ENCODE measurements at places on chromosomes 7 and 10.

DNA sequence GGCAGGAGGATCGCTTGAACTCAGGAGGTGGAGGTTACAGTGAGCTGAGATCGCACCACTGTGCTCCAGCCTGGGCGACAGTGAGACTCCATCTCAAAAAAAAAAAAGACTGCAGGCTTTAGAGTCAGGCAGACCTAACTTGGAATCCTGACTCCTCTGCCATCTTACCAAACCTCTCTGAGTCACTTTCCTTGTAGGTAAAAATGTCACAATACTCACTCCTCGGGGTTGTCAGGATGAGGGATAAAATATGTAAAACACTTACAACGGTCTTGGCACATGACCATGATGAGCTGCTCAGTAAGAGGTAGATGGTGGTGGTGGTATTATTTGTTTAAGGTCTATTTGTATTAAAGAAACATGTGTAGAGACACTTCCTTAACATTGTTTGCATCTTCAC lies 154.1 kb upstream of the PDE1C start:
- no peak for DNase-seq

DNA sequence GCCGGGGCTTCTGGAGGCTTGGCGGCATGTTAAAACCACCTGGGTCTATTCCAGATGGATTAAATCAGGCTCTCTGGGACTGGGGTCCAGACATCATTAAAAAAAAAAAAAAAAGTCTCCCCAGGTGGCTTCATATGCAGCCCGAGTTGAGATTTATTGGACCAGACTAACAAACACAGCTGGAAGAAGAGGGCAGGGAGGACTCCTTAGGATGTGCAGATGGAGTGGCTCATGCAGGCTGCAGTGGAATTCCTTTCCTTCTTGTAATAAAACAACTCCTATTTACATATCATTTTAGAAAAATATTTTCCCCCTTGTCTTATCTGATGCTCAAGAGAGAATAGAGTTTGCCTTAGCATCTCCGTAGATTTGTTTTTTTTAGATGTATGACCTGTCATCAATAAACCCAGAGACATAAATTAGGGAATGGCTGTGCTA lies 238.1 kb downstream of the CAMK1D start:
- no peak for DNase-seq

GRCh38 chr7:98862716-98863420 lies 6.9 kb downstream of the TMEM130 start:
- no peak for DNase-seq

DNA sequence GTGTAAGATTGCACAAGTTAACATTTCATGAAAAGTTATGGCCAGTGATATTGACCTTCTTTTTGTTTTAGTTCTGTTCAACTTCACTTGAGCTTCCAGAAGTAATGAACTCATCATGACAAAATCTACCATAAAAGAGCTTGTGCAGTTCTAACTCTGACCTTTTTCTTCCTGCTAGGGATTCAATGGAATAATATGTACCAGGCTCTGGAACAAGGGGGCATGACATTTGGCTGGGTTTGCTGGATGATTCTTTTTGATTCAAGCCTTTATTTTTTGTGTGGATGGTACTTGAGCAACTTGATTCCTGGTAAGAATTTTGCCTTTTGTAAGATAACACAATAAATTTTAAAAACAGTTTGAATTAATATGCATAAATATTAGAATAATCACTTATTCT lies 205.0 kb downstream of the ABCA13 start:
- no peak for DNase-seq

DNA sequence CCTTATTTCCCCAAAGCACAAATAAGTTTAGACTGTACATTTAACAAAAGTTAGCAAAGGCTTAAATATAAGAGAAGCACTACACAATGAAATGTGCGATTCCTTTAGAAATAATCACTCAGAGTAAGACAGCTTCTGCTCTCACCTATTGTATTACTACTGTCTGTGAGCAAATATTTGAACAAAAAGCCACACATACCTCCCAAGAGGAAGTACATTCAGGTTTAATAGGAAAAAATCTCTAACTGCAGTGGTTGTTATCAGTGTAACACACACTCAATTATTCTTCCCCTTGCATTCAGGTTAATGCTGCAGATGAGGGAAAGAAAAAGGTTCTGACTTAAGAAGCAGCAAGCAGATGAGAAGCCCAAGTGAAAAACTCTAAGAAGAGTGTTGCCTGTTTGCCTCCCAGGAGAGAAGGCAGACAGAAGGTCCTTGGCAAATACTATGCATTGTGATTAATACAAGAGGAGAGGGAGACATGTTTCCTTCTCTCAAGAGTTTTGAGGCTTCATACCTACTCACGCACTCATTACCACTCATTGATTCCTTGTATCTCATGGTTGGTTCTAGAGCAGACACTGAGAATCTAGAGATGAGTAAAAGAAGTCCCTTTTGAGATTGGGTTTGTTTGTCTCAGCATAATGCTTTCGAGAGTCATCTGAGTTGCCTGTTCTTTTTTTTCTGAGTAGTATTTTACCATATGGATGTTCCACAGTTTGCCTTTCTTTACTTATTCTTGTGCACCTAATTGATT lies 13.6 kb downstream of the GIMAP4 start:
- DNase-seq, result no peak

DNA sequence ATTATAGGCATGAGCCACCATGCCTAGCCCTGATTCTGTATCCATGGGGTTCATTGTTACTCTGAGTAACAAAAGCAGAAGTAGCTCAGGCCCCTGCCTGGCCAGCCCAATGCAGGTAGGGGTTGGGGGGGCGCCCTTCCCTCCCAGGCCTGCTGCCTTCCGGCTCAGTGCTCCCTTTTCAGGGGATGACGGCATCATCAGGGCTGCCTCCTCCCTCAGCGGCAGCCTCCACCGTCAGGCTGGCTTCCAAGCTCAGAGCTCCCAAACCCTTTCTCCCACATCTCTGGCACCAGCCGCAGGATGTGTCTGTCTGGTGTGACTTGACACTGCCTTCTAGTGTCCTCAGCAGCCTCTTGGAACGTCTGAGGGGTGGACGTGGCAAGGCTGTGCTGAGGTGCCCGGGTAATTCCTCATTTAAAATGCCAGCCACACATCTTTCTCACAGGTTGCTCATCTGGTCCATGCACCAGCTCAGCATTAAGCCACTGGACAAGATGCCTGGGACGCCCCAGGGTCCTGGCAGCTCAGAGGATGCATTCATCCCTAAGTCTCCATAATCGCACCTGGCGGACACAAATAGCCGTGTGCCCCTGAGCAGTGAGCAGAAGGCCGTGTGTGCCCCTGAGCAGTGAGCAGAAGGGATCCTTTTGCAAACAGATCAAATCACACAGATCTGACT lies 38.2 kb downstream of the PAPOLB start:
- no peak for DNase-seq

DNA sequence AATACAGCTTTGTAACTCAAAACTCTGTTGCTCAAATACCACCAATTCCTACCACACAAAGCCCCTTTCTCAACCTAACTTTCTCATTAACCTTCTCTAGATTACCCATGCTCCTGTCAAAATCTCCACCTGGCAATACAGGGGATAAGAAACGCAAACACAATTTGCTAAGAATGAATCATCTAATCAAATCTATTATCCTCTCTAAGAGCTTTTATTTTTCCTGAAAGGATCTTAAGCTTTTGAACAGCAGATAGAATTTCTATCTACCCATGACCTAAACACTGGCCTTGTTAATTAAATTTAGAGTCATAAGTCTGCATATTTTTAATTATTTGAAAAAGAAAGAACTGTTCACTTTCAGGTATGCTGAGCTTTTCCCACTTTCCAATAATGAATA lies 98.3 kb downstream of the HBP1 start:
- DNase-seq, result no peak

GRCh38 chr7:105057472-105057871 lies 43.5 kb downstream of the KMT2E start:
- DNase-seq, result no peak

DNA sequence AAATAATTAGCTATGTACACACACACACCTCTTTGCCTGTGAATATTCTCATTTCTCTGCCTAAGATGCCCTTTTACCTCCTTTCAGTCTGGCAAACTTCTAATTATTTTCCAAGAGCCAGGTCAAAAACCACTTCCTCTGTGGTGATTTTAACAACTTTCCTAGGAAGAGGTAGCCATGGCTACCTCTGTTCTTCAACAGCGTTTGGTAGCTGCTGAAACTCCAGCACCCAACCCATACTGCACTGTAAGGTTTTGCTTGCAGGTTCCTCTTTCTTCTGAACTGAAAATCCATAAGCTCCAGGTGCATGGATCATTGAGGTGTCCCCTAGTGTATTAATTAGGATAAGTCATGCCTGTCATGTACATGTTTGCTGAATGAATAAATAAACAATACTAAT lies 25.6 kb downstream of the NRCAM start:
- no peak for DNase-seq

GRCh38 chr7:13106513-13106912 lies 419.1 kb downstream of the ARL4A start:
- no peak for DNase-seq

DNA sequence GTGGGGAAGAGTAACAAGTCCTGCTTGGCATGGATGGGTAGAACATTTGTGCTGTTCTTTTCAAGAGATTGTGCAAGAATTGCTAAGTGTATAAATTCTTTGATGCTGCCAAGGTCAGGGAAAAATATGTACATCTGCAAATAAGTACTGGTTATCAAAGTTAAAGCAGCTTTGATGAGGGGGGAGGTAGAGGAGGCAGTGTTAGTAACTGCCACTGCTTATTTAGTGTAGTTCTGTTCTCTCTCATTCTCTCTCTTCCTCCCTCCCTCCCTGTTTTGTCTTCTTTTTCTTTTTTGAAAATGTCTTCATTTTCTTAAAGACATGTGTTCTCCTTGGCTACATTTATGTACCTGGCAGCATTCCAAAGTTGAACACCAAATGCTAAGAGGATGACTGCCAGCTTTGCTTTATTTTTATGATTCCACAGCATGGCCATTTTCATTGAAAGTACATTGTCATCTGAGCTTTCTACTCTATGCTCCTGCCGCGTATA lies 18.6 kb downstream of the CACNB2 start:
- no peak for DNase-seq

DNA sequence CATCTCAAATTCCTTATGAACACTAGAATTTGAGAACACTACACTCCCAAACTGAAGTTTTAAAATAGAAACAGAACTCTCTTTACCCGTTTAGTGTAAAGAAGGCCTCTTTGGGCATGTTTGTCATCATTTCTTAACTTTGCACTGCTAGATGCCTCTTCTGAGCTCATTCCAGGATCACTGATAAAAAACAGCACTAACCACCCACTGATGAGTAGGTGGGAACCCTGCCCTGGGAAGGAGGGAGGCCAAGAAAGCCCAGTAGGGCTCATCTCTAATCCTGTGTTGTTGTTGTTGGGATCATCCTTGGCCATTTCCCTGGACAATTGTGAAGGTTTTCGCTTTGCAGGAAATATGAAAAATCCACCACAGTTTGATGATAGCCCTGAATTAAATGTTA lies 68.2 kb downstream of the CUBN start:
- no peak for DNase-seq

- DNase-seq, result no peak
Observed at GRCh38 chr10:123380491-123381085, 226.4 kb downstream of the BUB3 start.

- DNase-seq, result no peak
Observed at GRCh38 chr7:147523056-147523455, 1067.5 kb upstream of the C7orf33 start.

GRCh38 chr10:52027055-52027705 lies 286.9 kb upstream of the DKK1 start:
- DNase-seq, result no peak

GRCh38 chr7:107643938-107644308 lies 16.7 kb upstream of the SLC26A4 start:
- DNase-seq, result no peak

All from stimulated activated CD8-positive, alpha-beta memory T cell treated with anti-CD3 and anti-CD28 coated beads, Interleukin-7, amount 100 ng/mL, for 1 hour (primary cell).